Left renal pelvis (tissue), 4 donors: ENCODE measurements at places on chromosomes 1 and 21.

DNA sequence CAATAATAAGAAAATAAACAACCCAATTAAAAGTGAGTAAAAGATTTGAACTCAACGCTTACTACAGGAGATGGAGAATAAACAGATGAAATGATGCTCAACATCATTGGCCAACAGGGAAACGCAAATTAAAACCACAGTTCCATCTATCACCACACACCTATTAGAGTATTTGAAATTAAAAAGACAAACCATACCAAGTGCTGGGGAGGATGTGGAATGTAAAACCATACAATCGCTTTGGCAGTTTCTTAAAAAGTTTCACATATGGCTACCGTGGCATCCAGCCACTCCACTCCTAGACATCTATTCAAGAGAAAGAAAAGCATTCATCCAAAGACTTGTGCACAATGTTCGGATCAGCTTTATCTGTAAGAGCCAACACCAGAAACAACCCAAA lies 1.3 kb upstream of the LRRC3 start:
- DNase-seq, result no peak

DNA sequence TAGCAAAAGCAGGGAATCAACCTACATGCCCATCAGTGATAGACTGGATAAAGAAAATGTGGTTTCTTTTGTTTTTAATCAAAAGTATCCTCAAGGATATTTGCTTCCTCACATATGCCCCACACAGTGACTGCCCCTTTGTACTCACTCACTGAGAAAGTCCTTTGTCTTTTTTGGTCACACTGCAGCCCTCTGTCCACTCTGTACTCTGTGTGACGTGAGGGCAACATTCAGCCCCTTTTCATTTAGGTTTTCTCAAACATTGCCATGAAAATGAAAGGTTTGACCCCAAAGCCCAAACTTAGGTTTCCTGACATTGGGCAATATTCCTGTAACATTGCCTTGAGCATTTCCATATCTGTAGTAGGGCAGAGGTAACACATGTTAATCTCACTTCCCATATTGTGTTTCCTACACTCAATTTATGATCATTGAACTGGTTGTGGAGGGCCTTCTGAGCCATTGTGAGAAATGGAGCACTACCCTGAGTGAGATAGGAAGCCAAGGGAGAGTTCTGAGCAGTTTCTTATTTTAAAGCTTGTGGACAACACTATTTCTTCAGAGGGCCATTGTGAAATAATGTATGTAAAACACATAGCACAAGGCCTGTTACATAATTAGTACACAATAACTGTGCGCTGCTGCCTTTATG lies 501.9 kb upstream of the C1orf87 start:
- DNase-seq, result no peak

DNA sequence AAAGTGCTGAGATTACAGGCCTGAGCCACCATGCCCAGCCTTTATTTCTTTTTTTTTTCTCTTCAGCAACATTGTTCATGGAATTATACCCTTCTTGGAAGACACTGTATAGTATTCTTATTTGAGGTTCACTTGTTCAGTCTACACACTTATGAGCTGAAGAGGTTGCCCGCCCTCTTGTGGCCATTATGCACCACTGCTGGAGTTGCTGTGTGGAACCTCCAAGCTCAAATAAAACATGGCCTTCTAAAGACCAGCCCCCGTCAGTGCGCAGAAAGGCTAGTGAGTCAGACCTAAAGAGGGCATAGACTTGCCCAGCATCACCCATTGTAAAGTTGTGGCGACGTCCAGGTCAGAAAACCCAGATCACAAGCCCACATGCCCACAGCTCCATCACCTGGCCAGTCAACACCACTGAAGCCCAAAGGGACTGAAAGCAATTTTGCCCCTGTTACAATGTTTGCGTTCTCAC lies 20.4 kb downstream of the LURAP1 start:
- peak; percentile 63 for DNase-seq

DNA sequence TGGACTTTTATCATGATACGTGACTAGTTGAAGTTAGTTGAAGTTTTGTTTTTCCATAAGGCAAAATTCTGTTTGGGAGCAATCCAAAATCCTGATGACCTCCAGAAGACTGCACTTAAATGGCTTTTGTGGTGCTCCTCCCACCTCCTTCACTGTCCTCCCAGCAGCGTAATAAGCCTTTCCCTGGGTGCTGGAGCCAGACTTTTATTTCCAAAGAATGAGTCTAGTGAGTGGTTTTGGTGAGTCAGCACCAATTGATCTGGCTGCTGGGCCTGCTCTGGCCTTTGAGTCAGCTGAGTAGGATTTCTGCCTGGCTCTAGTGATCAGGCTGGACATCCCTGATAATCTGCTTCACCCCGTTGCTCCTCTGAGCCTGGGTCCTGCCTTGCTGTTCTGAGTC lies 21.7 kb upstream of the KCND3 start:
- DNase-seq, result no peak

DNA sequence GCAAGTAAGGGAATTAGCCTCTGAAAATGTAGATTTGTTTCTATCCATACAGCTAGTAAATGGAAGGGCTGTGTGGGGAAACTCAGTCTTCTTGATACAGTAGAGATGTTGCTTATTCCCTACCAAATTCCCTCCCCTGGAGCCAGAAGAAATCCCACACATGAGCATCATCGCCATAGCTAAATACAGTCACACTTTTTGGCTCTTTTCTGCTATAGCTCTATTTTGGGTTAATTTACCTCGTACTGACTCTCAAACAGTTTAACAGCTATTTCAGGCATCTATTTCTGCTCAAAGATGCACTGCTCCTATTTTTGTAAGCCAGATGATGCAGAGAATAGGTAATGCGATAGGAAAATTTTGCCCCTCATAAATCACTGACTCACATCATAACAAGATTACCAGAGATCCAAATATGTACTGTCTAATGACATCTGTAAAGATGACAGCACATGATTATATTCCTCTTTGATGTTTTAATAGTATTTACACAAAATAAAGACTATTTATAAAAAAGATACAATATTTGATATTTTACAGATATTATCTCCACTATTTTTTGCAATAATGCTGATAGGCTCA lies 58.6 kb downstream of the XCL1 start:
- DNase-seq, result no peak

DNA sequence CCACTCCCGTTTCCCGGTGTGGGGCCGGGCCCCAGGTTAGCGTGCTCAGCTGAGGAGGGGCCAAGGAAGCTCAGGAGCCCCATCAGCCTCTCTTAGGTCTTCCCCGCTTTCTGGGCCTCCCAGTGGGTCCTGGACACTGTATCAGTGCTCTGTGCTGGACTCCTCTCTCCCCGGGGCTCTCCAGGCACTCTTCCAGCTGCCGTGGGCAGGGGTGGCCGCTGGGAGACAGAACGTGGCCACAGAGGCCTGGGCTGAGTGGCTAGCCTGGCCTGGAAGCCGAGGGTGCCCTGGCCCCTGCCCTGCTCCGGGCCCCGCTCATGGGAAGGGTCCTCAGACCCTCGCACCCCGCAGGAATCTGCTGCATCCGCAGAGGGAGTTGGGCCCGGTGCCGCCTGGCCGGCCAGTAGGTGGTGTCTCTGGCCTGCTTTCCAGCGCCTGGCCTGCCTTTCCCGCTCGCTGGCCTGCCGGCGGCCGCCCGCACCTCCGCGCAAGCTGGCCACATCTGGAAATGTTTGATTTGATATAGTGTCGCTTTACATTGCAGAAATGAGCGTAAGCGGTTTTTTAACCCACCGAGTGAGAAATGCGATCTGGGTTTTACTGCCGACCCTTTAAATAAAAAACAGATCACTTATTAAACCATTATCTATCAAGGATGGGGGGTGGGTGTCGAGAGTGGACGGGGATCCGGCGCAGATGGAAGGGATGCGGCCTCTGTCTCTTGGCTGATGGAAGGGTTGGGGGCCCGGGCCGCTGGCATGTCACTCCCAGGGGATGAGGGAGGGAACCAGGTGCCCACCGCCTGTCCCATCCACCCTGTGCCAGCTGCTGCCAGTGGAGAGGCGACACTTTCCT lies 74.4 kb upstream of the TTC34 start:
- no peak for DNase-seq

GRCh38 chr1:244496186-244496585 lies 35.1 kb downstream of the CATSPERE start:
- DNase-seq, result no peak
